ENCODE measurements at places on chromosomes 12 and 14. TPM values are rescaled to one million over a fixed set of nuclear protein-coding genes. Genes with fewer than 3 reads are reported as not detected.
A peak's percentile ranks its signal among the peaks of the same experiment; 100 is the strongest.

Gene PTHLH
- total RNA-seq, result not detected

Gene SOAT2
- total RNA-seq, result not detected

Gene MYO1H
- total RNA-seq, result not detected

Gene SRRM4
- not detected for total RNA-seq

Gene TNS2
- total RNA-seq, result not detected

DNA sequence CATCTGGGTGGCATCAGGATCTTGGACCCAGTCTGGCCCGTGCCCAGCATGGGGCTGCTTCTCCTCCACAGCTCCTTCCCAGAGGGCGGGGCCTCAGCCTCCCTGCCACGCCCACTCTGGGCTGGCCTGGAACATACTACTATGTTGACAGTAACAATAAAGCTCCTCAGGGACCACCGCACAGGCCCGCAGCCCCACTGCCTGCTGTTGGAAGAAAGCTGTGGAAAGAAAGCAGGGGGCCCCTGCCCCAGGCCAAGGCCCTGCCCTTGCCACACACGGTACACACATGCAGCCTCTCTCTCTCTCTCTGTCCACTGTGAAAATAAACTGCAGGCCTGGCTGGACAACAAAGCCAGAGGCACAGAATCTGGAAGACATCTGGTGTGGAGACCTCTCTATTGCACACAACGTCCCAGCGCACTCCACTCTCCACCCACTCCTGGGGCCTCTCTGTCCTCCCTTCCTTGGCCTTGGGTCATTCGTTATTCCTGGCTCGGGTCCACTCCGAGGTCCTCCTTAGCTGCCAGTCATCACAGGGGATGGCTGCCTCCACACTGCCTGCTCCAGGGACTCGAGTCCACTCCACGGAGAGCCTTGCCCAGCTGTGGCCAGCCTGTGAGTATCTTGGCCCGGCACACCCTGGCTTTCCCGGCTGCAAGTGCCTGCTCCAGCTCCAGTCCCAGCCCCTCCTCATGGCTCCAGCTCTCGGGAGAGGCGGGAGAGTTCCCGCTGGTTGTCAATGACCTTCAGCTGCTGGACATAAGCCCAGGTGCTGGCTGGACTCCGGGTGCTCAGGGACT lies 11.8 kb upstream of the ENDOU start:
- no peak overlapping the region for H3K27ac ChIP-seq
- DNase-seq, result no peak
- H3K4me3 ChIP-seq, result no peak overlapping the region
- H3K27me3 ChIP-seq, result no peaks in the 10 kb centered on the region

- no peaks in the 10 kb centered on the region for H3K36me3 ChIP-seq
- H3K27ac ChIP-seq, result no peak overlapping the region
- no peak overlapping the region for H3K4me3 ChIP-seq
These were observed 15.4 kb upstream of the SCAF11 start for GRCh38 chr12:46005823-46006222.

GRCh38 chr12:53171725-53172329 lies 8.7 kb upstream of the ZNF740 start:
- no peak overlapping the region for H3K4me3 ChIP-seq
- H3K36me3 ChIP-seq, result no peaks in the 10 kb centered on the region
- no peak overlapping the region for H3K27ac ChIP-seq
- no peak for DNase-seq
- H3K27me3 ChIP-seq, result no peaks in the 10 kb centered on the region

DNA sequence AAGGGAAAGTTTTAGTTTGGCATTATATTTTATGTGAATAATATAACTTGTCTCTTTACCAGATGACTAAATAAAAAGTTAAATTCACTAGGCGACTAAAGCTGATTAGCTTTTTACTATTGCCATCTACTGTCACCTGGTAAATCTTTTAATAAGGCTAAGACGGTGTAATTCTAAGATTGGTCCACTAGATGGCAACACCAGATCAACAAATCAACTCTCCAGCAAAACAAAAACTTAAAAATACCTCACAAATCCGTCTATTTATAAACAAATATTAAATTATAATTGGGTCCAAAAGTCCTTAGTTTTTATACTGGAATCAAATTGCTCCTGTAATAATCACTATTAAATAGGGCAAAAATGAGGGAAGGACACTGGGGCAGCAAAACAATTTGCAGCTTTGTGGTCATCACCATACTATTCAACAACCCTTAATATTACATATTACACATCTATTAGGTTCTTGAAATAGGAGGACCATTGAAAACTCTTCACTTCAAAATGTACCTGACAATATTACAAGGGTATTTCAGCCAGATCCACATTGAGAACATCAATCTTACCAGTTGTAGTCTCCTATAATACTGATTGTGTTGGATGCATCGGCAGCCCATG lies 47.9 kb downstream of the GALC start:
- H3K4me1 ChIP-seq, result peaks cover 13% of the 10 kb centered on the region
- no peaks in the 10 kb centered on the region for H3K36me3 ChIP-seq
- H3K27me3 ChIP-seq, result no peaks in the 10 kb centered on the region
- no peak overlapping the region for H3K4me3 ChIP-seq

DNA sequence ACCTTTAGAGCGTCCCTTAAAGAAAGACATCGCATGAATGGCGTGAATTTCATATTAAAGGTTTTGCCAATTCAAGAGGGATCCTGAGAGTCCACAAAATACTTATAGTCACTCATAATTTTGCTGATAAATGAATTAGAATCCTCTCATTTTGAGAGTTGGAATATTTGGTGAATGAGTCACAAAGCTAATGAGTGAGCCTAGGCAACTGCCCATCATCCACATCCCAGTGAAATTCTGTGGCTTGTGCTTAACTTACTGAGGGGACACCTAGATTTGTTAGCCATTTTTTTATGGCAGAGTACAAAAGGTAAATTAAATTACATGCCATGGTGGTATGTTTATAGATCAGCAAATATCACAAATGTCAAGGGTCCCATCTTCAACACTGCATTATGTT lies 12.7 kb upstream of the NOXRED1 start:
- no peaks in the 10 kb centered on the region for H3K27me3 ChIP-seq
- peaks cover 7% of the 10 kb centered on the region for H3K4me1 ChIP-seq
- no peak overlapping the region for H3K4me3 ChIP-seq
- H3K36me3 ChIP-seq, result peaks cover 41% of the 10 kb centered on the region

- no peak for DNase-seq
- no peaks in the 10 kb centered on the region for H3K27me3 ChIP-seq
- H3K27ac ChIP-seq, result no peak overlapping the region
- H3K4me1 ChIP-seq, result no peaks in the 10 kb centered on the region
These were observed 21.9 kb downstream of the JDP2 start for GRCh38 chr14:75449696-75450095.

GRCh38 chr12:115456946-115457689 lies 773.1 kb upstream of the TBX3 start:
- no peaks in the 10 kb centered on the region for H3K36me3 ChIP-seq
- H3K4me3 ChIP-seq, result no peak overlapping the region
- no peaks in the 10 kb centered on the region for H3K4me1 ChIP-seq
- H3K27ac ChIP-seq, result no peak overlapping the region
- H3K27me3 ChIP-seq, result no peaks in the 10 kb centered on the region

DNA sequence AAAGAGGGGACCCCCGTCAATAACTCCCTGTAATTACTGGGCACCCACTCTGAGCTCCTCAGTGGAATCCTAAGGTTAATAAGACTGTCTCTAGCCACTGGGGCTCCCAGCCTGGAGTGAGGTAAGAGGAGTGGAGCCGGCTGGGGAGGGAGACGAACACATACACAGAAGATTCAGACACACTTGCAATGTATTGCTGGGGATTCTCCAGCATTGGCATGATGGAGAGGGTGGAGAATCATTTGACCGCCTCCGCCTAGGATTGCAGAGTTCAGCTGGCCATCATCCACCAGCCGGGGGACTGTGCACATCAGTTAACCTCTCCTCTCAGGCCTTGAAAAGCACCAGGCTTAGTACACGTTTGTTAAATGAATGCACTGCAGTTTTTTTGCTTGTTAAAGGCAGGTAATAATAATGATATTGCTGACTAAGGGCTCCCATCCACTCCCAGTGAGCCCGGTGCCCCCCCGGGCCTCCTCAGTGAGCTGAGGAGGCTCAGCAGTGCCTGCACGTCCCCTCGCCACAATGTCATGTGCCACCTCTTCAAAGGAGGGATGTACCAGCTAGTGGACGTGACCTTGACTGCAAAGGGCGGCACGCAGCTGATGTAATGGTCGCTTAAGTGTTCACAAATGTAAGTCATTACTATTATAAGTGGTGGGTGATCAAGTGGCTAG lies 20.3 kb upstream of the FAIM2 start:
- H3K27me3 ChIP-seq, result no peaks in the 10 kb centered on the region
- H3K27ac ChIP-seq, result no peak overlapping the region
- no peaks in the 10 kb centered on the region for H3K4me1 ChIP-seq
- H3K36me3 ChIP-seq, result no peaks in the 10 kb centered on the region
- no peak overlapping the region for H3K4me3 ChIP-seq
- no peak for DNase-seq

DNA sequence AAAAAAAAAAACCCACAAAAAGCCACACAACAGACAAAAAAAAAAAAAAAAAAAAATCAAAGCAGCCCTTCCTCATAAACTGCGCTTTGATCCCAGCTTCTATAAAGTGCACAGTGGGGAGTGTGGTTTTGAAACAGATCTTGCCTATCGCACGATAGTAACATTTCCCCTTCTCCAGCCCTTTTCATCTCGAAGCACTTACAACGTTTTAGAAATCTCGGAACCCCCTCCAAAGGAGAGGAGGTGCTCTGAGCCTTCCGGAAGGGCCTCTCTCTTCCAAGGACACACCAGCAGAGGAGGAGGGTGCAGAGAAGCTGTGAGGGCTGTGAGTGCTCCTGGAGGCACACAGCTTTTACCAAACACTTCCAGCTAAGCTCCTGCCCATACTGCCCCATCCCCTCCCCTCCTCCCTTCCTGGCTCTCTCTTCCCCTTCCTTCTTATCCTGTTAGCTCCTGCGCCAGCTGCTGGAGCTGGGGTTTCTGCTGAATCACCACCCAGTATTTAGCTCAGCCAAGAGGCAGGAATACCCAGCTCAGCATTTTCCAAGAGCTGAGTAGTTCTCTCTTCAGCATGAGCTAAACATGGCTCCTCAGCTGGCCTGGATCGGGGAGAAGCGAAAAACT lies 28.4 kb downstream of the SLC7A8 start:
- peaks cover 4% of the 10 kb centered on the region for H3K4me1 ChIP-seq
- no peak overlapping the region for H3K27ac ChIP-seq
- H3K27me3 ChIP-seq, result no peaks in the 10 kb centered on the region
- H3K4me3 ChIP-seq, result no peak overlapping the region
- no peaks in the 10 kb centered on the region for H3K36me3 ChIP-seq
- DNase-seq, result no peak

DNA sequence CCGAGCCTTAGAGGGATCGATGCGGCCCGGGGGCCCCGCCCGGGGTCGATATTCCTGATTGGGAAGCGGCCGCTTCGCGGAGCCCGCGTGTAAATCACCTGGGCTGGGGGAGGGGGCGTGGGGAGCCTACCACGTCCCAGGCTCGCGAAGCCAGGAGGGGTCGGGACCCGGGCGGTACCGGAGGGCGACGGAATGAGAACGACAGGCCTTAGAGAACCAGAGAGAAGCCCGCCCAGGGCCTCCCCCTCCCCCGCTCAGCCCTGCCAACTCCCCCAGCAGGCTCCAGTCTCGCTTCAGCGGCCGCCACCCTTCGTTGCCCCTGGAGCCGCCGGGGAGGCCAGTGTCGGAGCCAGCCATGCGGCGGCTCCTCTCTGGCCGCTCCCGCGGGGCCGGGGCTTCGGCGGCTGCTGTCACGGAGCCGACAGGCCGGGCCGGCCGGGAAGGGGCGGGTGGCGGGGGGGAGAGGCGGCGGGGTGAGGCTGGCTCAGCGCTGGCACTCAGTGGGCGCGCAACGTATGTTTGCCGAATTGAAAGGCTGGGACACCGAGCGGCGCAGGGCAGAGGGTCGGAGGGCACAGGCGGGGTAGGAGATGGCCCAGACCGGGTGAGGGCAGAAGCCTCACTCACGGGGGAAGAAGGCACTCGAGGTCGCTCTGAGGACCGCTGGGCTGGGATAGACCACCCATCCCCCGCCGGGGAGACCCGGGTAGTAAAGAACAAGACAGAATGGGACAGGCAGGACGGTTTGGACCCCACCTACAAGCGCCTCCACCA lies 1.4 kb upstream of the DNAJC22 start:
- H3K36me3 ChIP-seq, result no peaks in the 10 kb centered on the region
- DNase-seq, result peak; percentile 74
- no peak overlapping the region for H3K27ac ChIP-seq
- peak overlapping the region; percentile 62 for H3K4me3 ChIP-seq
- H3K27me3 ChIP-seq, result no peaks in the 10 kb centered on the region

DNA sequence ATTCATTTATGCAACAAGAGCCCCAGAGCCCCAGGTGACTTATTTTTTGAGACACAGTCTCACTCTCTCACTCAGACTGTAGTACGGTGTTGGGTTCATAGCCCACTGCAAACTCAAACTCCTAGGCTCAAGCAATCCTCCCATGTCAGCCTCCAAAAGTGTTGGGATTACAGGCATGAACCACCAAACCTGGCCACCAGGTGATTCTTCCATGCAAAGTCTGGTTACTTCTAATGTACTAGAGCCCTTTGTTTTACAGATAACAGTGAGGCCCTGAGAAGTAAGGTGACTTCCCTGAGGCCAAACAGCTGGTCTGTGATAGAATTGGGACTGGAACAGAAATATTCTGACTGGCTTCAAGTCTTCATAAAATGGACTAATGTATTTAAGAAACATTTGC lies 10.0 kb upstream of the KCNK10 start:
- no peak overlapping the region for H3K4me3 ChIP-seq
- H3K4me1 ChIP-seq, result no peaks in the 10 kb centered on the region
- H3K27ac ChIP-seq, result no peak overlapping the region
- no peaks in the 10 kb centered on the region for H3K36me3 ChIP-seq
- no peak for DNase-seq

DNA sequence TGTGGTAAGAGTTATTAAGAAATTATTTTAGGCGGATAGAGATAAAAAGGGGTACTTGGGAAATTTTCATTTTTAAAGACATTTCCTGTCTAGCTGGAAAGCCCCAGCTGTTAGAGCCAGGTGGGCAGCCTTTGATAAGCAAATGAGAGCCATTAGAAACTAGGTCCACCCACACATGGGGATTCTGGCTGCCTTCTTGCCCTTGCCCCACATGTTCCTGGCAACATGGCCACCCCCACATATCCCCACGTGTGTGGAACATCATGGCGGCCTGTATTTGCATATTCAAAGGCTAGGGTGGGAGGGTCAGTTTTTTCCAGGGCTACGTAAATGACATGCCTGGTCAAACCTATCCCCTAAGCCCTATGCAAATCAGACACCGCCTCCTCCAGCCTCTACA lies 1382.1 kb downstream of the AACS start:
- no peak overlapping the region for H3K4me3 ChIP-seq
- no peak for DNase-seq
- H3K27me3 ChIP-seq, result no peaks in the 10 kb centered on the region
- H3K27ac ChIP-seq, result no peak overlapping the region
- H3K4me1 ChIP-seq, result no peaks in the 10 kb centered on the region

GRCh38 chr14:101960225-101960624 lies 4.1 kb upstream of the DYNC1H1 start:
- DNase-seq, result peak; percentile 88
- H3K27ac ChIP-seq, result no peak overlapping the region
- H3K27me3 ChIP-seq, result no peaks in the 10 kb centered on the region
- peaks cover 24% of the 10 kb centered on the region for H3K4me1 ChIP-seq

- peak overlapping the region; percentile 86 for H3K27ac ChIP-seq
- peaks cover 52% of the 10 kb centered on the region for H3K36me3 ChIP-seq
- DNase-seq, result peak; percentile 51
These were observed 1.9 kb downstream of the SLC25A3 start for GRCh38 chr12:98595243-98595988.
